ENCODE measurements at places on chromosomes 16 and 17. TPM values are rescaled to one million over a fixed set of nuclear protein-coding genes. Genes with fewer than 3 reads are reported as not detected.
A peak's percentile ranks its signal among the peaks of the same experiment; 100 is the strongest.

DNA sequence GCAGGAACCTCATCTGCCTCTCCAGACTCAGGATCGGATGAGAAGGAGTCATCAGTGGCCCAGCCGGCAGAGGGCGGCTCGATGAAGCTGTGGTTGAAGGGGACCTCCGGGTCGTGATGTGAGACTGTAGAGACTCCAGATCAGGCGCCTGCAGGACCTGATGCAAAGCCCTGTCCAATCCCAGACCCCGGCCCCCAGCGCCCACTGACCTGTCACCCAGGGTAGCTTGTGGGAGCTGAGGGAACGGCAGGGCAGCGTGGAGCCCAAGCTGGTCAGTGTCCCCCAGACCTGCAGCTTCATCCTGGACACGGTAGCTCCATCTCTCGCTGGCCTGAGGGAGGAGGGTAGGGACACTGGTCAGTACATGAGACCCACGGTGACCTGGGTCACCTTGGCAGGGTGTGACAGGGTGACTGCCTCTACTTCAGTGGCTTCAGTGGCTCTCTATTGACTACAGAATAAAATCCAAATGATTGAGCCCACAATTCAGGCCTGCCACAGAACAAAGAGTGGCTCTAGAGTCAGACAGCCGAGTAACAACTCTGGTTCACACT is 8.2 kb upstream of the SLC43A2 start:
- no peak overlapping the region for H3K27ac ChIP-seq
- H3K4me3 ChIP-seq, result peak overlapping the region; percentile 51
- peaks cover 26% of the 10 kb centered on the region for H3K4me1 ChIP-seq
- peaks cover 11% of the 10 kb centered on the region for H3K27me3 ChIP-seq

GRCh38 chr17:65750166-65750565 is 188.7 kb upstream of the AXIN2 start:
- no peak overlapping the region for H3K4me3 ChIP-seq
- H3K27ac ChIP-seq, result no peak overlapping the region
- H3K36me3 ChIP-seq, result no peaks in the 10 kb centered on the region

- peaks cover 5% of the 10 kb centered on the region for H3K27me3 ChIP-seq
- H3K27ac ChIP-seq, result no peak overlapping the region
- H3K36me3 ChIP-seq, result peaks cover 4% of the 10 kb centered on the region
- H3K4me1 ChIP-seq, result peaks cover 19% of the 10 kb centered on the region
Observed at GRCh38 chr17:78111727-78112517, 16.6 kb downstream of the TMC6 start.

Gene STX1B
- 14.1 TPM for total RNA-seq

GRCh38 chr17:77148940-77149510 is 8.3 kb downstream of the SEC14L1 start:
- no peak for DNase-seq
- H3K4me3 ChIP-seq, result peak overlapping the region; percentile 2
- H3K36me3 ChIP-seq, result peaks cover 10% of the 10 kb centered on the region

GRCh38 chr16:622920-623280 is 7.9 kb upstream of the WFIKKN1 start:
- H3K4me1 ChIP-seq, result peaks cover 15% of the 10 kb centered on the region
- H3K4me3 ChIP-seq, result no peak overlapping the region
- DNase-seq, result no peak

Gene WFDC1
- 0.14 TPM for total RNA-seq

Gene TEKT5
- 0.25 TPM for total RNA-seq

DNA sequence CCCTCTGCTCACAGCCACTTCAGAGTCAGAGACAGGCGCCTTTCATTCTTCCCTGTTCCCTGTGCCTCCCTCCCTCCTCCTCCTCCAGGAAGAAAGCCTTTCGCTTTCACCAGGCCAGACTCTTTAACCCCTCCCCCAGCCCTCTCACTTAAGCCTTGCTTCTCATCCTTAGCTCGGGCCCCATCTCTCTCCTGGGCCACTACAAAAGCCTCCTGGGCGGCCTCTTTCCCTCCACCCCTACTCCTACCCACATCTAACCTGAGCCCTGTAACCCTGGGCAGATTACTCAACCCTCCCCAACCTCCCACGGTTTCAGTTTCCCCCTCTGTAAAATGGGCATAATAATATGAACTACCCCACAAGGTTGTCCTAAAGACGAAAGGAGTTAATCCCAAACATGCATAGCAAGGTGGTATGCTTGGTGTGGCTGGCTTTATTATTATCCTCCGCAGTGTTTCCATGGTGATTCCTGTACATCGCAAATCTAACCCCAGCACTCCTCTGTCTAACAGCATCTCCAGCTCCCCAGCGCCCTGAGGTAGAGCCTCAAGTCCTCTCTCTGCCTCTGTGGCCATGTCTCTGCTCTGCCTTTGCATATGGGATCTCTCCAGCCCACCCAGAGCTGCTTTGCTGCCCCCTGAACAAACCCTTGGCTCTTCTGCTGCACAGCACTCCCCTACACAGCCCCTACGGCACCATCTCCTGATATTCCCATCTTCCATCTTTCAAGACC is 17.7 kb downstream of the PIMREG start:
- peaks cover 31% of the 10 kb centered on the region for H3K4me1 ChIP-seq
- no peak for DNase-seq
- H3K27ac ChIP-seq, result peak overlapping the region; percentile 82
- H3K36me3 ChIP-seq, result peaks cover 4% of the 10 kb centered on the region

DNA sequence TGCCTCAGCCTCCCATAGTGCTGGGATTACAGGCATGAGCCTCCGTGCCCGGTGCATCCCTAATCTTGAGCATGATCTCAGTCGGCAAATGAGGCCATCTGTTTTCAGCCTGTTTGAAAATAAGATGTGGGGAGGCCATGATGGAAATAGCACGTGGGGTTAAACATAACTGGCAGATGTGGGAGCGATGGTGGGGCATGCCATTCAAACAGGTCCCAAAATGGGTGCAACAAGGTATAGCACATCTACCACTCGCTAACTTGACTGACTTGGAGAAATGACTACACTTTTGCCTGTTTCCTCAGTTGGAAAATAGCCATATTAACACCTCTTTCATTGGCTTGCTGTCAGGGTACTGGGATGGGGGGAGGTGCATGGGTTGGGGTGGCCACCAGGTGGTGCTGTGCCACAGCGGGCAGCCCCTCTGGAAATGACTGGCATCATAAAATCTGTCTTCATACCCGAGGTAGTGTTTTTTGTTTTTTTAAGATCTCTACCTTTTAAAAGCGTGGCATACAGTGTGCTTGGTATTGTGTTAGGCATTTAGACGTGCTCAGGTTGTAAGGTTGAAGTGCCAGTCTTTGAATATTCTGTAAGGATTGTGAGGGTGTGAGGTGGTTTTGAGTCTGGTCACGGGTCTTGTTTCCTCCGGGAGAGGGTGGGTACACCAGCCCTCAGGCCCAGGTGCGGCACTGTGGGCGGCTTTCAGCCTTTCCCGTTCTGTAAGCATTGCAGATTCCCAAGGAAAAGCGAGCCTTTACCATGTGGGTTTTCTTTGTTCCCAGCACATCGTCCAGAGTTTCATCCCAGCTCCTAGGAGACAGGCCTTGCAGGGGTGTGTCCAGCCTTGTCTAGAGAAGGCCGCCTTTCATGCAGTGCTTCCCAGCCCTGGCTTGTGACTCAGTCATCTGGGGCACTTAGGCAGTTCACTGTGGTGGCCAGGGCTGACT is 2.9 kb upstream of the TTYH2 start:
- peak overlapping the region; percentile 98 for H3K27ac ChIP-seq
- peaks cover 67% of the 10 kb centered on the region for H3K4me1 ChIP-seq
- peak overlapping the region; percentile 89 for H3K4me3 ChIP-seq
- peaks cover 50% of the 10 kb centered on the region for H3K27me3 ChIP-seq
- DNase-seq, result peak; percentile 68
- peaks cover 28% of the 10 kb centered on the region for H3K36me3 ChIP-seq

DNA sequence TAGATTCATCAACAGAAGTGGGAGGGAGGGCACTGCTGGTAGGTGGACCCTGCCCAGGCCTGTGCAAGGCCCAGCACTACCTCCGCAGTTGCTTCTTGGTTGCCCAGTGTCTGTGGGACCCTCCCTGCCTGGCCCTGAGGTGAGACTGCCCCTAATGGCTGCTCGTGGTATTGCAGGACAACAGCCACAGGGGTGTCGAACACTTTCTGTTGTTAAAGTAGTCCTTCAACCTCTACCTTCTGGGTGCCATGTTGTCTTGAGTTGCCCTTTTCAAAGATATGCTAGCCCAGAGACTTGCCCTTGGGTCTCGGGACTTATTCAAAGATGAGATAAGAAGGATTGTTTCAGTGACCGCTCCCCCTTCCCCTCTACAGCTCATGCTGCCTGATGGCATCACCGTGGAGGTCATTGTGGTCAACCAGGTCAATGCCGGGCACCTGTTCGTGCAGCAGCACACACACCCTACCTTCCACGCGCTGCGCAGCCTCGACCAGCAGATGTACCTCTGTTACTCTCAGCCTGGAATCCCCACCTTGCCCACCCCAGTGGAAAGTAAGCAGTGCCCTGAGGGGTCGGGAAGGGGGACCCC is 29.1 kb downstream of the AKAP1 start:
- peak; percentile 77 for DNase-seq
- H3K27me3 ChIP-seq, result no peaks in the 10 kb centered on the region
- peaks cover 4% of the 10 kb centered on the region for H3K4me1 ChIP-seq
- H3K36me3 ChIP-seq, result peaks cover 5% of the 10 kb centered on the region
- H3K4me3 ChIP-seq, result no peak overlapping the region

DNA sequence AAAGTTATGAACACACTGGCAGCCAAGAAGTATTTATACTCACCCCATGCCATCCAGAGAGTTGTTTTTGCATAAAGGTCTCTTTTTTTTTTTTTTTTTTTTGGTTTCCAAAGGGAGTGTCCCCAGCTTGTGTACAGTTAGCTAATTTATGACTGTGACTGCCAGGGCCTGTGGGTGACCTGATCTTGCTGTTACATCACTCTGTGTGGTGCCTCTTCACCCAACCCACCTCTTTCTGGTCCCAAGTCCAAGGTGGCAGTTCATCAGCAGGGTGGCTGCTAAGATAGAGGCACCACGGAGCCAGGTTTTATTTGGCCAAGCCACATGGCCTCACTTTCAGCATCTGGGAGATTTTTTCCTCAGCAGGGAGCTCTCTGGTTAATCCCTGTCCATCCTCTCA is at the start of gene NOS2:
TSS of gene NOS2 (minus strand) at position 8 of the 400 bp plus-strand sequence. CDS start 1,720 bp downstream, outside the sequence.
- no peak within 1 kb of the TSS for H3K27ac ChIP-seq
- no peak within 1 kb of the TSS for H3K4me3 ChIP-seq
- H3K36me3 ChIP-seq, result no peaks in the 10 kb centered on the region
- no peak for DNase-seq
- peaks cover 4% of the 10 kb centered on the region for H3K4me1 ChIP-seq
- peaks cover 63% of the 10 kb centered on the region for H3K27me3 ChIP-seq

GRCh38 chr17:80123791-80124190 is 22.4 kb downstream of the GAA start:
- peaks cover 4% of the 10 kb centered on the region for H3K27me3 ChIP-seq
- peaks cover 8% of the 10 kb centered on the region for H3K4me1 ChIP-seq
- peak overlapping the region; percentile 7 for H3K27ac ChIP-seq
- DNase-seq, result no peak

DNA sequence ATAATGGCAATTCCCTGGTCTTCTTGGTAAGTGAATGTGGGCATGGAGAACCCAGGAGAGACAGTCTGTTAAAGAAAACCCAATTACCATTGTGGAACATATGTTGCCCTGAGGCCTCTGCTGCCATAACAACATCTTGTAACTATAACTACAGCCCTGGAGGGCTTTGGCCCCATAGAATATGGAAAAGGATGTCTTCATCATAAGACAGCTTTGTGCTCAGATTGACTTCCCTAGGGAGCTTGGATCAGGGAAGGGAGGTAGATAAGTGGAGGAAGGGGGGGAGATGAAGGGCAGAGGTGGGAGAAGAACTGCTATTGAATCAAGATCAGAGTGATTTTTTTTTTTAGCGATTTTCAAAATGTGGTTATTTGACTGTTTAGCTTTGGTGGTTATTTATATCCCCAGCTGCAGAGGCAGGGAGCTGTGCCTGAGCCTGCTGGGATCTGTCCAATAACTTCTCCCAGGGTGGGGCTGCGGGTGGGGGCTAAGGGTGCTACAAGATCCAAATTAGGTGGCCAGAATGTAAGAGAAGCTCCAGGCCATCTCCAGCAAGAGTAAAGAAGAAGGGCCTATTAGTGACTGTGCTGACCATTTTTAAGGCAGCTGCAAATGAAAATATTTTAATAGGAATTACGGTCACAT is 5.3 kb upstream of the KAT7 start:
- peaks cover 30% of the 10 kb centered on the region for H3K4me1 ChIP-seq
- DNase-seq, result no peak
- H3K27ac ChIP-seq, result peak overlapping the region; percentile 28
- H3K36me3 ChIP-seq, result no peaks in the 10 kb centered on the region
- peak overlapping the region; percentile 32 for H3K4me3 ChIP-seq

GRCh38 chr17:76551685-76552084 is 11.8 kb downstream of the PRCD start:
- no peak for DNase-seq
- peaks cover 24% of the 10 kb centered on the region for H3K4me1 ChIP-seq
- no peak overlapping the region for H3K27ac ChIP-seq
- no peaks in the 10 kb centered on the region for H3K27me3 ChIP-seq

DNA sequence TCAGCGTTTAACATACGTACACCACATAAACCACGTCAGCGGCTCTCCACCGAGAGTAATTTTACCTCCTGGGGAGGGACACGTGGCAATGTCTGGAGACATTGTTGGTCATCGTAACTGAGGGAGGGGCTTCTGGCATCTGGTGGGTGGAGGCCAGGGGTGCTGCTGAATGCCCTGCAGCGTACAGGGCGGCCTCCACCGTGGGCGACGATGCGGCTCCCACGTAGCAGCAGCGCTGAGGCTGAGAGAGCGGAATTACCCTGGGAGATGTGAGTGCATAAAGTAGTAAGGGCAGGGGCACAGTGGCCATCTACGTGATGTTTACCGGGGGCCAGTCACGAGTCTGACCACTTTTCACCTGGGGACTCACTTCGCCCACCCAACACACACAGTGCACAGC is 212.4 kb downstream of the RBFOX3 start:
- no peak overlapping the region for H3K27ac ChIP-seq
- H3K36me3 ChIP-seq, result no peaks in the 10 kb centered on the region
- no peak overlapping the region for H3K4me3 ChIP-seq

- no peaks in the 10 kb centered on the region for H3K36me3 ChIP-seq
- peaks cover 13% of the 10 kb centered on the region for H3K27me3 ChIP-seq
- peaks cover 19% of the 10 kb centered on the region for H3K4me1 ChIP-seq
- DNase-seq, result no peak
- H3K27ac ChIP-seq, result peak overlapping the region; percentile 47
Observed at GRCh38 chr17:66925811-66926500, 38.6 kb upstream of the CACNG4 start.

Gene XYLT1
- total RNA-seq, result 15.0 TPM

DNA sequence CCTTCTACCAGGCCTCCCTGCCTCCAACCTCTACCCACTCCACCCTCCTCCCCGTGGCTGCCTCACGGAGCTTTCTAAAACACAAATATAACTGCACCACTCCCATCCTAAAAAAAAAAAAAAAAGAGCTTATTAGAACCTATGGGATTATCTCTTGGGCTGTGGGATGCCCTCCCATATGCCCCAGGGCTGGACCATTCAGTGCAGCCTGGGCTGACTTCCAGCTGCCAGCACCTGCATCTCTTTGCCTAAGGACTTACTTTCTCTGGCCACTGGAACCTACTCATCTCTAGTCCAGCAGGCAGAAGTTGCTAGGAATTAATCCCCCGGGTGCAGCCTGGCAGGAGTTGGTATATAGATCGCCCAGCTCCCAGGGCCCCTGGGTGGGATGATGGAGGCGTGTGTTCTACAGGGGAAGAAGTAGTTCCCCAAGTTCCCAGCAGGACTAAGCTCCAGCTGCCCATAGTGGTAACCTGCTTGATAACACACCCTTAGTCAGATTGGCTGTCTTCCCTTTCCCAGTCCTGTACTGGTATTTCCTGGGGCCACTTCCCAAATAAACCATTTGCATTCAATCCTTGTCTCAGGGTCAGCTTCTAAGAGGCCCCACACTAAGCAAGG is 10.3 kb downstream of the MPP3 start:
- H3K36me3 ChIP-seq, result no peaks in the 10 kb centered on the region
- H3K4me3 ChIP-seq, result no peak overlapping the region
- H3K4me1 ChIP-seq, result no peaks in the 10 kb centered on the region
- no peaks in the 10 kb centered on the region for H3K27me3 ChIP-seq

- H3K4me1 ChIP-seq, result no peaks in the 10 kb centered on the region
- no peak for DNase-seq
- H3K27ac ChIP-seq, result no peak overlapping the region
- H3K4me3 ChIP-seq, result no peak overlapping the region
Observed at GRCh38 chr17:65626451-65626850, 65.0 kb upstream of the AXIN2 start.

All from neural crest cell (in vitro differentiated cells).